ENCODE measurements at places on chromosomes 16 and 17. TPM values are rescaled to one million over a fixed set of nuclear protein-coding genes. Genes with fewer than 3 reads are reported as not detected.

GRCh38 chr17:47864791-47865216 lies 13.8 kb upstream of the SP6 start:
- DNase-seq, result no peak

DNA sequence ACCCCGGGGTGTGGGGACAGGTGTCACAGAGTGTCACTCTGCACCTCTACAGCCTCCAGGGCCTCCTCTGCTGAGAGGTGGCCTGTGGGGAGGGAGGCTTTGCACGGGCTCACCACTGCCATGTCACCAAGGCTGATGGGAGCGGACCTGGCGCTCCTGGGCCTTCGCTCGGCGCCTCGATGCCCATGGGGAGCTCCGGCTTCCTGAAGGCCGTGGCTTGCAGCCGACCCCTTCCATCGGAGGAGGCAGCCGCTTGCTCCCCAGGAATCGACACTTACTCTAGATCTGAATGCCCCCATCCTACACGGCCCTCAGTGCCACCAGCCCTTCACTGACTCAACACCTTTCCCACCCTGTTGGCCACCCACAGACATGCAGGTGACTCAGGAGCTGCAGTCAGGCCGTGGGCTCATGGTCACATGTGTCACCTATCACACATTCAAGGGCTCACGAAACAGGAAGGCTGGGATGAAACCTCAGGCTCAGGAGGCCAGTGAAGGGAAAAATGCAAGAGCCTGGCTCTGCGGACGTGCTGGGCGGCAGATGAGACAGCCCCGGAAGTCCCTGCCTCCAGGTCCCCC lies 11.9 kb downstream of the LGALS3BP start:
- no peak for DNase-seq

The SLC38A7 gene
- 23.9 TPM for total RNA-seq

- peak; percentile 48 for DNase-seq
Measured at GRCh38 chr16:57534337-57534880, 2.0 kb downstream of the CCDC102A start.

The KCNH6 gene
- not detected for total RNA-seq
